ENCODE measurements at places on chromosomes 4 and X. TPM values are rescaled to one million over a fixed set of nuclear protein-coding genes. Genes with fewer than 3 reads are reported as not detected.

GLRA2 gene
- not detected for total RNA-seq

- no peak for DNase-seq
Observed at GRCh38 chr4:98517218-98518021, 141.0 kb downstream of the TSPAN5 start.

CFP gene
- 1.8 TPM for total RNA-seq

DNA sequence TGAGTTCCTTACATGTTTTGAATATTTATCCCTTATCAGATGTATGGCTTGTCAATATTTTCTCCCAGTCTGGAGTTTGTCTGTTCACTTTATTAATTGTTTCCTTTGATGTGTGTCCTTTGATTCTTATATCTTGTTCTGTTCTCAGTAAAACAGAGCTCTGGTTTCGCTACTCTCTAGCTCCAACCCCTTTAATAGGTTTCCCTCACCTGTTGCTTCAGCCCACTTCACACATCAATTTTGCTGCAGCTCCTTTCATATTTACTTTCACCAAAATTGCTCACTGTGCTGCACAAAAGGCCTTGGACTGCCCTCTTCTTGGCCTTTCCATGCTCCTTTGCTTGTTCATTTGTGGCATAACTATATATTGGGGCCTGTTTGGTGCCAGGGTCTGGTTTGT is 85.1 kb downstream of the CFAP299 start:
- no peak for DNase-seq
